ENCODE measurements at places on chromosomes 1 and 21. TPM values are rescaled to one million over a fixed set of nuclear protein-coding genes. Genes with fewer than 3 reads are reported as not detected.

DNA sequence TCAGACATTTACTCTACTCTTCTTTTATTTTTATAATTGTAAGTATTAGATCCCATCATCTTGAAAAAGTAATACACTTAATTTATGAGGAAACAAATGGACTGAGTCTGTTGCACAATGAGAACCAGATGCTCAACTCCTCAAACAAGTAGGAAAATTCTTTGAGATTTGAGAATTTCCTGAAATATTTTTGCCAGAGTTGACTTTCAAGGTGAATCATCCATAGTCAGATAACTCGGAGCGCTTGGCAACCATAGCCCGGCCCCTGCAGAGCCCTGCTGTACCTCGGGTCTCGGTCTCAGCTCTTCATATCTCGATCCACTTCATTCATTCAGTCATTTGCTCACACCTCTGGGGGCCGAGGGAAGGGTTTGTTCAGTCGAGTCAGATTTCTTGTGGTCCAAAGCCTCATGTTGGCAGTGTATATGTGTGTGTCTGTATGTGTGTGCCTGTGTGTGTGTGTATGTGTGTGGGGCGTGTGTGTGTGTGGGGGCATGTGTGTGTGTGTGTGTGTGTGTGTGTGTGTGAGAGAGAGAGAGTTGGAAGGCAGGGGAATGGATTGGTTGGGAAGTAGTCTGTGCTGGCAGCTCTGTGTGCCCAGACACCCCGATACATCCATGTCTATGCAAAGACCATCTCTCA, 18.1 kb upstream of the PCP4 start:
- no peak for DNase-seq

GRCh38 chr1:16237343-16237830, 404 bp upstream of the CPLANE2 start:
- DNase-seq, result no peak

DNA sequence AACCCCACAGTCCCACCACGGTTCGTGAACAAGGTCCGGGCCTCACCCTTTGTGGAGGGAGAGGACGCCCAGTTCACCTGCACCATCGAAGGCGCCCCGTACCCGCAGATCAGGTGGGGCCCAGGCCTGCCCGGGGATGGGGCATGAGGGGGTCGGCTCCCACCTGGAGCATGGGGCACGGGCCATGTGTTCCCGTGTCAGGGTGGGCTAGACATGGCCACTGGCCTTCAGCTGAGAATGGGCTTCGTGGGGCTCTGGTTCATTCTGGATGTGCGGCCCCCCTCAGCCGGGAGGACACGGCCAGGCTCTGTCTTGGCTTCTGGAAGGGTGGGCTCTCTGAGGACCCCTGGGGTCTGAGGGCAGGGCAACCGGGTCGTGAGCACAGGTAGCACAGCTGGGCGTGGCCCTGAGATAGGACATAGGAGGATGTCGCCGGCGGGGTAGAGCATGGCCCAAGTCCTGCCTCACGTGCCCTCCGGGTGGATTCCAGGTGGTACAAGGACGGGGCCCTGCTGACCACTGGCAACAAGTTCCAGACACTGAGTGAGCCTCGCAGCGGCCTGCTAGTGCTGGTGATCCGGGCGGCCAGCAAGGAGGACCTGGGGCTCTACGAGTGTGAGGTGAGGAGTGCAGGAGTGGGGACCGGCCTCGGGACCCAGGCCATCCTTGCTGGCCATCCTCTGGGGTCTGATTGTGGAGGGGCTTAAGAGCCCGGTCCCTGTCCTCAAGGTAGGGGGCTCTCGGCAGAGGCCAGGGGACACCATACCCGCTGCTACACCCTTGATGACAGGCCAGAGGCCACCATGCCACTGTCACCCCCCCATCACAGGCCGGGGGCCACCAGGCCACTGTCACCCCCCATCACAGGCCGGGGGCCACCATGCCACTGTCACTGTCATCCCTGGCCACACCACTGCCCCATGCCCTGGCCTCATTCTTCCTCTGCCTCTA, 55.5 kb downstream of the TRIM11 start:
- no peak for DNase-seq

- peak; percentile 1 for DNase-seq
These were observed 67.2 kb downstream of the SLC35A3 start for GRCh38 chr1:100036718-100037655.

- no peak for DNase-seq
These were observed 490.5 kb upstream of the ADGRL2 start for GRCh38 chr1:81310250-81310649.

- DNase-seq, result no peak
These were observed 247.2 kb upstream of the ADGRL2 start for GRCh38 chr1:81553503-81553902.

- DNase-seq, result peak; percentile 27
These were observed 60.6 kb downstream of the PTPRC start for GRCh38 chr1:198699167-198700015.

DNA sequence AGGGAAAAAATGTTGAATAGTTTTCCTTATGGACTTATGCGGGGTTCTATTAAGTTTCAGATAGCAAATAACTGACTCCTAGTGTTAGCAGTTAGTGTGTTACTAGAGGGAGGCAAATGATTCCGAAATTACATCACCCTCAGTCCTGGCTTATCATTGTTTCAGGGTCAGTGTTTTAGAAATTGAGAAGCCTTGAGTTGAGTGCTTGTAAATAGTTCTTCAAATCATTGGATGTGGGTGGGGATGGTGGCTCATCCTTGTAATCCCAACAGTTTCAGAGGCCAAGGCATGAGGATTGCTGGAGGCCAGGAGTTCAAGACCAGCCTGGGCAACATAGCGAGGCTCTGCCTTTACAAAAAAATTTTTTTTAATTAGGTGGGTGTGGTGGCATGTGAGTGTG, 21.3 kb downstream of the SOAT1 start:
- DNase-seq, result no peak

IGSF9 gene
- 11.6 TPM for polyA plus RNA-seq

GRCh38 chr1:91701472-91701869, 184.5 kb downstream of the TGFBR3 start:
- DNase-seq, result no peak

TRIM46 gene
- 2.9 TPM for polyA plus RNA-seq

DNA sequence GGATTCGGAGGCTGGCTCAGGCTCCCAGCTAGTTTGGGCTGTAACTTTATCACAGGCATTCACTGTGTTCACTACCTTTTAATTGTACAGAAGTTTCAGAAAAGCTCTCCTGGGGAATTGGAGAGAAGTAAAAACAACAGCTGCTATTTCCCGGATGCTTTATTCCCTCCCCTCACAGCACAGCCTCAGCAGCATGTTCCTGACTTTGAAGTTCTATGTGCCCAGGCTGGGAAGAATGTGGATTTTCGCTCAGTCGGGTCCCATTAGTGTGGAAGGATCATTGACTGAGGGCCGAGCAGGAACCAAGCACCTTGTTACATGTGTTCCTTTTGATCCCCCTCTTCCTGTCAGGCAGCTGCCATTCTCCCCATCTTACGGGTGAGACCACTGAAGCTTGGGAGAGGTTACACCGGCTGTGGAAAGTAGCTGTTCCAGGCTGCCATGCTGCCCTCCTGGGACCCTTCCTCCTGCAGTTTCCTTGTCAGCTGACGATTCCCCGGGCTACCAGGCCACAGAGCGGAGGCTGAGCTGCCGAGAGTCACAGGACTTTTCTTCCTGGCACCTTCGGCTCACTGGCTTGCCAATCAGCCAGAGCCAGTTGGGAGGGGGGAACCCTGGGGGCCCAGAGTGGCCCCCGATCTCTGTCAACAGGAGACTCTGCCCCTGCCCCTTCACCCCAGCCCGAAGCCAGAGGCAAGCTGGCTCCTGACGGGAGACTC, 223.1 kb upstream of the TMEM51 start:
- DNase-seq, result no peak

GRCh38 chr1:51761351-51761750, 117.2 kb downstream of the NRDC start:
- no peak for DNase-seq

DNA sequence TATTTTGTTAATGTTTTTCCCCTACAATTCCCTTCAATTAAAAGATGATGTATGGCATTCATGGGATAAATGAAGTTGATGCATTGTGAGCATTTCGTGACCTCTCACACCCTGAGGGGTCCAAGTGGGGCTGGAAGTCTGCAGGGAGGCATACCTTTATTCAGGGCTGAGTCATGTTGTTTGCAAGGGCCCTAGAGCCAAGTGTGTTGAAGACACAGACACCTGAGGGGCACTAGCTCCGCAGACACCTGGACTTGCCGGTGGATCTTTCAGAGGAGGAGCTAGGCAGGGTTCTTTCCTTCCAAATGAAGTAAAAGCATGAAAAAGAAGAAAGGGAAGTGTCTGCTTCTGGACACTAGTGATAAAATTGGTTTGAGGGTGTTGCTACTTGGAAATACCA, 57.0 kb upstream of the RGS7 start:
- no peak for DNase-seq

ADCY10 gene
- 0.44 TPM for polyA plus RNA-seq

DNA sequence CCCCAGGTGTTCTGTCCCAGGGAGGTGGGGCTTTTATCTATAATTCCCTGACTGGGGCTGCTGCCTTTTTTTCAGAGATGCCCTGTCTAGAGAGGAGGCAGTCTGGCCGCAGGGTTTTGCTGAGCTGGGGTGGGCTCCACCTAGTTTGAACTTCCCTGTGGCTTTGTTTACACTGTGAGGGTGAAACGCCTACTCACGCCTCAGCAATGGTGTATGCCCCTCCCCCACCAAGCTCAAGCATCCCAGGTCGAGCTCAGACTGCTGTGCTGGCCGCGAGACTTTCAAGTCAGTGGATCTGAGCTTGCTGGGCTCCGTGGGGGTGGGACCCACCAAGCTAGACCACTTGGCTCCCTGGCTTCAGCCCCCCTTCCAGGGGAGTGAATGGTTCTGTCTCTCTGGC, 124.3 kb downstream of the CENPF start:
- no peak for DNase-seq

DNA sequence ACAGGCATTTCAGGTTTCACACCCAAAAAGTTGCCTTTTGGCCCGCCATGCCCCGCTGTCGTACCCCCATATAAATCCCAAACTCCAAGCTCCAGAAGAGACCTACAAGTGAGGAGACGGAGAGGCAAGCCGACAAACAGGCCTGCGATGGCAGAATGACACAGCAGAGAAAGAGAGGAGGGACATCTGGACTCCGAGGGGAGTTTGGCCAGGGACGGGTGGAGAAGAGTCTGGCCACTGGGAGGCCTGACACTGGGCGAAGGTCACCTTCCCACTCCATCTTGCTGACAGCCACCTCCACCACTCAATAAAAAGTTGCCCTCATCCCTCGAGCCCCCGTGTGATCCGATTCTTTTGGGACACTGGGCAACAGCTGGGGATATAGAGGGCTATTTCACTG, 1.9 kb upstream of the CFH start:
- no peak for DNase-seq

EPS15 gene
- 41.1 TPM for polyA plus RNA-seq

SLC19A2 gene
- 20.3 TPM for polyA plus RNA-seq

DNA sequence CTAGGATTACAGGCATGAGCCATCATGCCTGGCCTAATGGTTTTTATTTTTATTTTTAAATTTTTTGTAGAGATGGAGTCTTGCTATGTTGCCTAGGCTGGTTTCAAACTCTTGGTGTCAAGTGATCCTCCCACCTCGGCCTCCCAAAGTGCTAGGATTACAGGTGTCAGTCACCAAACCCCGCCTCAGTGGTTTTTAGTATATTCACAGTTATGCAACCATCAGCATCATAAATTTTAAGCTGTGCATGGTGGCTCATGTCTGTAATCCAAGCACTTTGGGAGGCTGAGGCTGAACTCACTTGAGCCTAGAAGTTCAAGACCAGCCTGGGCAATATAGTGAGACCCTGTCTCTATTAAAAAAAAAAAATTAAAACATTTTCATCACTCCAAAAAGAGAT, 28.6 kb downstream of the PIK3CD start:
- no peak for DNase-seq

- no peak for DNase-seq
These were observed 9.9 kb upstream of the BARHL2 start for GRCh38 chr1:90726986-90727480.

TTC13 gene
- 17.8 TPM for polyA plus RNA-seq

Data from right renal cortex interstitium (tissue), 3 donors.